ENCODE measurements at places on chromosomes 7 and 10.

- no peak for DNase-seq
These were observed 64.4 kb downstream of the LHPP start for GRCh38 chr10:124525751-124526600.

DNA sequence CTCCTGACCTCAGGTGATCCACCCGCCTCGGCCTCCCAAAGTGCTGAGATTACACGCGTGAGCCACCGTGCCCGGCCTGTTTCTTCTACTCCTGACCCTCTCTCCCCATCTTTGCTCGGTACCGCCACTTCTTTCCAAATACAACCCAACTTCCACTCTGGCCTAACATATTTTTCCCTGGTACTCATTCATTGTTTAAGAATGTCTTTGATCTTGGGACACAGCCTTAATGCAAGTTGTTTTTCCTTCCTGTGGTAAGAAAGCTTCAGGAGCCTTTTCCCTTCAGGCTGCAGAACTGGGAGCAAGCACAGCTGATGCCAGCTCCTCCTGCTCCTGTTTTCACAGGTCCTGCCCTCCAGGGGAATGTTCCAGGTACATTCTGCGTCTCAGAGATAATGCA is 13.7 kb downstream of the CALML3 start:
- no peak for DNase-seq

DNA sequence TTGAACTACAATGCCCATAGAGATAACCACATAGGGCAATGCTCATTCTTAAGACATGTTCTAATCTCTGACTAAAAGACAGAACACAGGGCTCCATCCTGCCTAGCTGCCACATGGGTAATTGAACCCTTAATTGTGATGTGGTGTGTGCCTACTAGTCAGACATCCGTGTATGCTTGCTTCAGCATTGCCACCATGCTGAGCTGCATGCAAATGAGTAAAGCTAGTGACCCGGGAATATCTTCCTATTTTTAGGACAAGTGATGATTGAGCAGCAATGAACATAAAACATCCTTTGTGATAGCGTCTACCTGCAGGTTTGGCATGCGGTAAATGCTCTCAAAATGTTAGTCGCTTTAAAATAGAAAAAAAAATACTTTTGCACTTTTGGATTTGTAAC is 115.8 kb downstream of the MAGI2 start:
- no peak for DNase-seq

- DNase-seq: no peak
These were observed 6.8 kb upstream of the GPR15LG start for GRCh38 chr10:84166620-84167288.

- no peak for DNase-seq
These were observed 6.3 kb downstream of the ALDH18A1 start for GRCh38 chr10:95650232-95650631.

DNA sequence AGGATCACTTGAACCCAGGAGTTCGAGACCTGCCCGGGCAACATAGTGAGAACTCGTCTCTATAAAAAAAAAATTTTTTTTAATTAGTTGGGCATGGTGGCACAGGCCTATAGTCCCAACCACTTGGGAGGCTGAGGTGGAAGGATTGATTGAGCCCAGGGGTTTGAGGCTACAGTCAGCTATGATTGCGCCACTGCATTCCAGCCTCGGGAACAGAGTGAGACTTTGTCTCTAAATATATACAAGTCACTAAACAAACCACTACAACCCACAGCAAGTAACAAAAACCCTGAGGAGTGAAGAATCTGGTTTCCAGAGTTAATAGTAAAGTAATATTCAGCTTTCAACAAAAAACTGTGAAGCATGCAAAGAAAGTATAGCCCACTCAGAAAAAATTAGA is 32.7 kb upstream of the HHEX start:
- DNase-seq: no peak

GRCh38 chr10:24901686-24902399 is 50.6 kb downstream of the PRTFDC1 start:
- DNase-seq: no peak
